Eye (tissue), 1 donor: ENCODE measurements at places on chromosomes 3 and 15.

DNA sequence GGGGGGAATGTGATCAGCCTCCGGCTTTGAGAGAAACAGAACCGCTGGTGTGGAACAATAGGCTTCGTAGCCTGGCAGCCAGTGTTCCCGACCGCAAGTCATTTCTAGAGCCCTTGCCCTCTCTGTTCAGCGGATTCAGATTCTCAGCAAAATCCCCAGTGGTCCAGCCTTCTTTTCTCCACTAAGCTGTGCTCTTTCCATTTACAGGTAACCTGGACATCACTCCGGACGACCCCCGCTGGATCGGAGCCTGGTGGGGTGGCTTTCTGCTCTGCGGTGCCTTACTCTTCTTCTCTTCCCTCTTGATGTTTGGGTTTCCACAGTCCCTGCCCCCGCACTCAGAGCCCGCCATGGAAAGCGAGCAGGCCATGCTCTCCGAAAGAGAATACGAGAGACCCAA is 250.6 kb downstream of the SLCO3A1 start:
- DNase-seq, result no peak

DNA sequence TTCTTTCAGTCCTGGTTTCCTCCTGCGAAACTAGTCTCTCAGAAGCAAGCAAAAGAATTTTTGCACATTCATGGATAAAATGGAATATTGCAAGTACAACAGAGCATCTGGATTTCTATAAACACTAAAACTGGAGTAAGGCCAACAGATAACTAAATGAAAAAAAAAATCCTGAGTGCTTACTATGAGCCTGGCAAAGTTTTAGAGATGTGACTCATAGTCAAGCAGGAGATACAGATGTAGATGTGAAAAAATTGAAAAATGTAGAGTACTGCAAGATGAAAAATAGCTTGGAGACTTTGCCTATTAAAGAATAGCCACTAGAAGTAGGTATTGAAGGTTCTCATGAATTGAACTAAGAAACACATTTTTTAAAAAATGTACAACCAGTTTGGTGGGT is 397.4 kb downstream of the OTOL1 start:
- no peak for DNase-seq

DNA sequence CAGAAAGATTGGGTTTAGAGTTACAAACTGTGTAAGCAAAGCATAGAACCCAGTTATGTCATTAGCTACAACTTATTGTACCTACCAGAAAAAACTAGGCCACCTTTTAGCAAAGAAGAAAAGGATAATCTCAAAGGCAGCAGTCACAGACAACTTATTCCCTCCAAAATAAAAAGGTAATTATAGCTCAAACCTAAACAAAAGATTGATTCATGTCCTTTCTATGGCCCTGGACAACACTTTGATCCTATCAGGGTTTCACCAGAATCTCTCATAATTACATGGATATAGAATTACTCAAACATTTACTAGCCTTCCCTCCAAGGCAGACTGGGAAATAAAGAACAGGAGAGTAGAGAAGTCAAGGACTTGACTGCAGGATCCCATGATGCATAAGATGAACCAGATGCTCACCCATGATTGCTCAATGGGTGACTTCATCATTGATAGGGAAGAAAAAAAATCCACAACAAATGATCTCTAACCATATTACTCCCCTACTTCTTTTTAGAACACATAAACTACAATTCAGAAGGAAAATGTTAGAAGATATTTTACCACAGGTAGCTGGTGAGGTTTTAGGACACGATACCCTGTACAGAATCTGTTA is 17.4 kb downstream of the DET1 start:
- no peak for DNase-seq

DNA sequence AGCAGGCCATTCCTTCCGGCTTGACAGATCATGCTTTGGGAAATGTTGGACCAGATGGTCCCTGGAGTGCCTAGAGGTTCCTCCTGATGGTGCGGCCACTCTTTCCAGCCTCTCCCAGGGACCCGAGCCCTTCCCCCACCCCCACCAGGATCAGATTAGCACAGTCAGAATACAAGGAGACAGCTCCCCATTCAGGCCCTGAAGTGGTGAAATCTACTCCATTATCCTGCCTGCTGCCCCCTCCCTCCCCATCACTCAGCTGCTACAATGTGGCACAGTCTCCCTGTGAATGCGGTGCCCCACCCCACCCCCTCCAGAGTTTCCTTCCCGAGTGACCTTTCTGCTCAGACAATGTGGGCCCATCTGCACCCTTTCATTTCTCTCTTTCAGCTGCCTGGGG is 29.4 kb downstream of the RNU5B-1 start:
- peak; percentile 76 for DNase-seq

DNA sequence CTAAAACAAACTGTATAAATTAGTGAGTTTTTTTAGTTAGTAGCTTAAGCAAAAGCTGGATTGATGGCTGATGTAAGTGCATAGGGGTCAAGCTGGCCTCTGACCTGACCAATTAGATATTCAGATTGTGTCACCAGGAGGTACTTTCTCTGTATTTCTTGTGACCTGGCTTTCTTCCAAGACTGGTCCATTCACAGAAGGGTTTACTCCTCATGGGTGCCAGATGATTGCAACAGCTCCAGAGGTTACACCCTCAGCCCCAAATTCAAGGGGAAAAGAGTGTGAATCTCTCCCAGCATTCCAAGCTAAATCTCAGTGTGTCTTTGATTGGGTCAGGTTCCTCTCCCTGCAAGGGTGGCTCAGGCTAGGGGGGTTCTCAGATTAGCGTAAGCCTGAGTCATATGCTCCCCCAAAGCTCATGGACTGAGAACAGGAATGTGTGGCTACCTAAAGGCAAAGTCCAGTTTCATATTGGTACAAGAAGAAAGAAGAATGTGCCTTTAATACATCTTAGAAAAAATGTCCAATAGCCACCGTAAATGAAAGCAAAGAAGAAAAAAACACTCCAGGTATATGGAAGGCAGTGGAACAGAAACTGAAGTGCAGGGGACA is 16.5 kb downstream of the PML start:
- DNase-seq, result no peak

GRCh38 chr3:12462159-12462947 is 21.9 kb upstream of the TSEN2 start:
- DNase-seq, result no peak

- no peak for DNase-seq
Observed at GRCh38 chr15:98720031-98720430, 71.7 kb downstream of the IGF1R start.

- DNase-seq, result no peak
Observed at GRCh38 chr3:195905970-195906864, 2.1 kb downstream of the TNK2 start.

DNA sequence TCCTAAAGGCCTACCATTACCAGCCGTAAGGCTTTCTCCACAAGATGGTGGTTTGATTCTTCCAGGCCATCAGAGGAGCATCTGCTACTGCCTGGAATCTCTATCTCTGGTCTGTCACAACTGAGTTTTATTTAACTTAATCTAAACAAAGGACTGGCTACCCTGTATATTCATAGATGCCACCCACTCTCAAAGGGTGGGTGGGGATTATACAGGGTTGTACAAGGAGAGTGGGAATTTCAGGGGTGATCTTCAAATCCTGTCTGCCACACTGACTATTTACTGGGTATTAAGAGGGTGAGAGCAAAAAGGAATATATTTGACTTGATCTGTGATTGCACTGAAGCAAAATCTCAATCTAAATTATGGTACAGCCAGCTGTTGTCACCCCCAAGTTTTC is 253.3 kb downstream of the MBNL1 start:
- no peak for DNase-seq
